ENCODE measurements at places on chromosomes 1 and 21.

DNA sequence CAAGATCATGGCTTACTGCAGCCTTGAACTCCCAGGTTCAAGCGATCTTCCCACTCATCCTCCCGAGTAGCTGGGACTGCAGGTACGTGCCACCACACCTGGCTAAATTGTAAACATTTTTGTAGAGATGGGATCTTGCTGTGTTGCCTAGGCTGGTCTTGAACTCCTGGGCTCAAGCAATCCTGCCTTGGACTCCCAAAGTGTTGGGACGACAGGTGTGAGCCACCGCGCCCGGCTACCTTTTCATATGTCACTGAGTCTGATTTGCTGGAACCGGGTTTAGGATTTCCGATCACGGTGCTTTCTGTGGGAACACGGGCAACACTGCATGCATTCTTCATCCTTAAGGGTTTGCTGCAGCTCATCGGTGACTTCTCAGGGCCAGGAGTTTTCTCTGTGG lies 32.2 kb upstream of the PCBP3 start:
- DNase-seq: no peak

DNA sequence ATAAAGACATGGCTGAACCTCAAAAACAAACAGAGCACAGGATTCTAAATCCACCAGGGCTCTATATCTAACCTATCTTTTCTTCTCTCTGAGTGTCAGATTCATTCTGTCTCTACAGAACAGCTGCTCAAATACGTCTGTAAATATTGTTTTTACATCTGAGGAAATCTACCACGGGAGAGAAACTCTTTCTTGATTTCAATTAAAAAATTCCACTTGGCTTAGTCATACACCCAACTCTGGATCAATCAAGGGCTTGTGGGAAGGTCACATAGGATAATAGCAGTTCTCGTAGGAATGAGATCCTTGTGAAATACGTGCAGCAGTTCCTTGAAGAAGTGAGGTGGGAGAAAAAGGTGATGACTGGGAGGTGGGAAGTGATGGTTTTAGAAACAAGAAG lies 1355.7 kb upstream of the ADGRL2 start:
- DNase-seq: no peak

DNA sequence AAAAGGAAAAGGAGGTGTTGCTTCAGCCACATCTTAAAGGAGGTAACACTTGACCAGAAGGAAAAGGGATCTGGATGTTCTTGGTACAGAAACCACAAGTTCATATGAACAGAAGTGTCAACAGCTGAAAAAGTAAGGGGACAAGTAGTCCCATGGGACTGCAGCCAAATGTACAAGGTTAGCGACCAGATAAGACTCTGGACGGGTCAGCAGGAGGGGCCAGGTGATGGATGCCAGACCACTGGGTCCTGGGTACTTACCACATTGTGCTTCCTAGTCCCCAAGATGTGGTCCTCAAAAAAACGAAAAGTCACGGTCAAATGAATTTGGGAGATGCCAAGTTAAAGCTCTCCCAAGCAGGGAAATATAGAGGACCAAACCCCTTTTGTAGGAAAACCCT lies 16.6 kb upstream of the BMP8A start:
- no peak for DNase-seq

DNA sequence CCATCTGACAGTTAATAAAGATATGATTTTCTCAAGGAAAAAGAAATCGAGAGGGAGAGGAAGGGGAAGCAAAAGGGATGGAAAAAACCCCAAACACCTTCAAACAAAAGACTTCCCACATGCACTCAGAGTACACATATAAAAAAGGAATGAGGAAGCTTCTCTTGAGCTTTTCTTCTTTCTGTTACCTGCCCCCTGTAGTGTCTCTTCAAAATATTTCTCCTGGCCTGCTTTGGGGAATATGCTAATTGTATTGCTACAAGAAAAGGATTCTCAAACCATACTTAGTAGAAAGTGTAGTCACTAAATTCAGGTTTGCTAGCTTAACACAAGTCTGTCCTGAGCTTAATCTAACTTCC lies 58.7 kb downstream of the KIF14 start:
- no peak for DNase-seq

DNA sequence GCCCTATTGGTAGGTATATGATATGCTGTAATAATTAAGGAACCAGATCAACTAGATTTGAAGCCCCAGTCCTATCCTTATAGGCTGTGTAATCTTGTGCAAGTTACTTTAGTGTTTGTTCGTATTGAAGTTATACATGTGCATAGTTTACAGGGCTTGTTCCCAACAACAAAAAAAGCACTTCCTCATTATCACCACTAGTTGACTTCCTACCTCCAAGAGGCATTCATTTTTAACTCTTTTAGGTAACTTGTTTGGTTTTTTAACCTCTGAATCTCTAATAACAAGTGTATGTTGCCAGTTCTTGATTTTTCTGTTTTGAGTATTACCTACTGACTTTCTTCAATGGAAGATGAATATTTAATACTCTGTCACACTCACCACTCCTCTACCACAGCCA lies 71.9 kb downstream of the ST3GAL3 start:
- DNase-seq: no peak

DNA sequence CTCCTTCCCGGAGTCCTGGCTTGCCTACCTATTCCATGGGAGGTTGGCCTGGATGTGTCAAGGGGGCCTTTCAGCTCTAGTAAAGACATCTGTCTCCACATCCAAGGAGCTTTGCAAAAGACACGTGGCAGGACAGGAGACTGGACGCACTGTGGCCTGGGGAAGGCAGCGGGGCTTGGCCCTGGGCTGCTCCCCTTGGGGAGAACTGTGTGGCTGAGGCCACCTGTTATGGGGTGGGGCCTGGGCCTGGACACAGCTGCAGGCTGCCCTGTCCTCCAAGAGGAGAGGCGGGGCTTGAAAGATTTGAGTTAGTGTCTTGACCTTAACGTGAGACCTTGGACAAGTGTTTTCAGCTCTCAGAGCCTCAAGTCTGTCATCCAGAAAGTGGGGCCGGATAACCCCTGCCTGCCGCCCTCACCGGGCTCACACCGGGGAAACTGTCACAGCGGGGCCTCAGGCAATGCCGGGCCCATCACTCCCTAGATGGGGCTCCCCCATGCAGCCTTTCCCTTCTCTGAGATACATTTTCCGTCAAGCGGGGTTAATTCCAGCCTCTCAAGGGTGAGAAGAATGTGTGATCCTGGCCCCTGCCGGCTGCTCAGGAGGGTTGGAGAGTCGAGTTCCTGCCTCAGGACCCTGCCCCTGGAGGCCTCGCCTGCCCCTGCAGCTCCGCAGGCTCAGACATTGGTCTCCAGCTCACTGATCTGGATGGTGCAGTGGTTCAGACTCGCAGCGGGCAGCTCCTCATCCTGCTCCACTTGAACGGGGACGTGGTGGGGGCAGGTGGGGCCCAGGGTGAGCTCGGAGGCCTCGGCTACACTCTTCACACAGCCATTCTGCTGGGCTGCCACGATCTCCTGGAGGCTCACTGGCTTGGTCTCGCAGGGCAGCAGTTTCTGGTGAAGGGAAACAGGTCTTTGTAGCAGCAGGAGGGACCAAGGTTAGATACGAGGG lies 25.6 kb downstream of the PODN start:
- no peak for DNase-seq

DNA sequence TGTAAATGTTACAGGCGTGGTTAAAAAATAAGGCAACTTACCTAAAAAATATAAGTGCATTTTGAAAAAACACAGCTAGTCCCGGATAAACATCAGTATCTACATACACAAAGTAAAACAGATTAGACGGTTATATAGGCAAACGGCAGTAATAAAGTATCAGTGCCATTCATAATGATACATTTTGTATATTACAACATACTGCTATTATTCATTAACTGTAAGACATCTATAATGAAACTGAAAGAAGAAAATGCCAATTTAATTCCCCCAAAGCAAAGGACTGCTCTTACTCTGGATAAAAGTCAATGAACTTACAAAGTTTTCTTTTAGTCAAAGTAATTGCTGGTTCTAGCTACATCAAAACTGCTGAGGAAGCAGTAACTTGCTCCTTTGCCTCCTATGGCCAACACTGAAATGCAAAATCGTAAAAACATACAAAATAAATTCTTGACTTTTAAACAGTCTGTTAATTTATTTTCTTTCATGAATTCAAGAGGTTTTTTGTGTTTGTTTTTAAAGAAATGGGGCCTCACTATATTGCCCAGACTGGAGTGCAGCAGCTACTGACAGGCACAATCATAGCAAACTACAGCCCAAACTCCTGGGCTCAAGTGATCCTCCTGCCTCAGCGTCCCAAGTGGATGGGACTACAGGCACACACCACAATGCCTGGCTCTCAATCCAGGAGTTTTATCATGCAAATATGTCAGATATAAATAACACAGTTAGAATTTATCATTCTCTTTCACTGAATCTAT lies 23.9 kb downstream of the TMEM50B start:
- no peak for DNase-seq

- DNase-seq: peak; percentile 76
Observed at GRCh38 chr1:160078512-160079195, 2.7 kb upstream of the KCNJ9 start.

- DNase-seq: no peak
Observed at GRCh38 chr1:9260059-9260766, 25.6 kb downstream of the H6PD start.

DNA sequence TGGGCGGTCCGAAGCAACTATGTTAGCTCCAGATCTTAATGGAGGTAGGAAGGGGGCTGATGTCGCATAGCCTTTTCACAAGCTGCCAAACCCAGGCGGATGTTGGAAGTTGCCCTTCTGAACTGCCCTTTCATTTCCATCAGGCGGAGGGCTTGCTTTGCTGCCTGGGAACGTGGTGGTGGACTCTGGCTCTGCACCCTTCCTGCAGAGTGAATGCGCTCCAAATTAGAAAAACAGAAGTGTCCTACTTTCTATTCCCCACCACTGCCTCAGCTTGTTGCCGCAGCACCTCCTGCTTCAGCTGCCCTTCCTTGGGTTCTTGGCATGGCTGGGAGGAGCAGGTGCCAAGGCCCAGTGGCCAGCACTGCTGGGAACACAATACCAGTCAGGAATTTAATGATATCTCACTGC lies 60.6 kb downstream of the AK4 start:
- DNase-seq: no peak

GRCh38 chr21:41135746-41136145 lies 32.2 kb upstream of the BACE2 start:
- no peak for DNase-seq

DNA sequence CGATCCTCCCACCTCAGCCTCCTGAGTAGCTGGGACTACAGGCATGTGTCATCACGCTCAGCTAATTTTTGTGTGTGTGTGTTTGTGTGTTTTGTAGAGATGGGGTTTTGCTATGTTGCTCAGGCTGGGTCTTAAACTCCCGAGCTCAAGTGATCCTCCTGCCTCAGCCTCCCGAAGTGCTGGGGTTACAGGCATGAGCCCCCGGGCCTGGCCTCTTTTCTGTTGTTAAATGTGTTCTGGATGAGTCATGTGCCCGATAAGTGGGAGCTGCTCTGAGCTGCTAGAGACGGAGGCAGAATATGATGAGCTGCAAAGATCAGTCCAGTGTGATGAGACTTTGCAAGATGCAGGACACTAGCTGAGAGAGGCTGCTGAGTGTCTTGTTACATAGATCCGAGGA lies 75.5 kb downstream of the VPS13D start:
- DNase-seq: no peak

DNA sequence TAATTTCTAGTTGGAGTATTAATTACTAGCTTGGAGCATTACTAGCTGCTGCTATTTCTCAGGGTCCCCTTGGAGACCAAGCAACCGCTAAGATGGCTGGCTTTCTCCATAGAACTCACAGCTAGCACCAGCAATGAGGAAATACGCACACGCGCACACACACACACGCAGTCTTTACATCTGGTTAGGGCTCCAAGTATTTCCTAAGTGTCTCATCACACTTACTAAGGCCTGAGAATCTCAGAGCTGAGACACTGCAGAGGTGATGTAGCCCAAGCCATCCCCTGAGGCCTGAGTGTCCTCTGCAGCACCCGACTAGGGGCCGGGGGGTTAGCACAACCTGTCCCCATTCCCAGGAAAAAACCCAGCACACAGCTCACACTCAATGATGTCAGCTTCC lies 42.5 kb downstream of the ITPKB start:
- DNase-seq: no peak

- DNase-seq: no peak
Observed at GRCh38 chr1:16296643-16297042, 55.6 kb downstream of the FBXO42 start.

- peak; percentile 87 for DNase-seq
Observed at GRCh38 chr1:112718691-112719418, 3.7 kb upstream of the PPM1J start.

- no peak for DNase-seq
Observed at GRCh38 chr1:65558215-65558614, 137.7 kb downstream of the LEPR start.

- no peak for DNase-seq
Observed at GRCh38 chr1:197339106-197340060, 71.3 kb downstream of the CRB1 start.

GRCh38 chr1:201253411-201253810 lies 29.9 kb upstream of the PKP1 start:
- DNase-seq: no peak

GRCh38 chr21:44455524-44456213 lies 359 bp downstream of the LRRC3 start:
- peak; percentile 42 for DNase-seq

DNA sequence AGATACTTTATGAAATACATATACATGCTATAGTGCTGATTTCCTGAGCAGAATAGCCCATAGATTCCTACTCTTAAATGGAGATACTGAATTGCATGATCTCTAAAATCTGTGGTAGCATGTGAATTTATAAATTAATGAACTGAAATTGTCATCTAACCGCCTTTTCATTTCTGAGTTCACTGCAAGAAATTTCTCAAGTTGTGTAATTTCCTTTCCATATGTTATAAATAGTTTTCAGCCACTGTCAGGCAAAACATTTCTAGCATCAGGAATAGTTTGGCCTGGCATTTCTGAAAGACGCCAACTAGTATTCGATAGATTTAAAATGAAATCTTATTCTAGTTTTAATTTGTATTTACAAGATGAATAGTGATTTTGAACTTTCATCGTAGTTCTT lies 310.1 kb downstream of the USH2A start:
- DNase-seq: no peak

DNA sequence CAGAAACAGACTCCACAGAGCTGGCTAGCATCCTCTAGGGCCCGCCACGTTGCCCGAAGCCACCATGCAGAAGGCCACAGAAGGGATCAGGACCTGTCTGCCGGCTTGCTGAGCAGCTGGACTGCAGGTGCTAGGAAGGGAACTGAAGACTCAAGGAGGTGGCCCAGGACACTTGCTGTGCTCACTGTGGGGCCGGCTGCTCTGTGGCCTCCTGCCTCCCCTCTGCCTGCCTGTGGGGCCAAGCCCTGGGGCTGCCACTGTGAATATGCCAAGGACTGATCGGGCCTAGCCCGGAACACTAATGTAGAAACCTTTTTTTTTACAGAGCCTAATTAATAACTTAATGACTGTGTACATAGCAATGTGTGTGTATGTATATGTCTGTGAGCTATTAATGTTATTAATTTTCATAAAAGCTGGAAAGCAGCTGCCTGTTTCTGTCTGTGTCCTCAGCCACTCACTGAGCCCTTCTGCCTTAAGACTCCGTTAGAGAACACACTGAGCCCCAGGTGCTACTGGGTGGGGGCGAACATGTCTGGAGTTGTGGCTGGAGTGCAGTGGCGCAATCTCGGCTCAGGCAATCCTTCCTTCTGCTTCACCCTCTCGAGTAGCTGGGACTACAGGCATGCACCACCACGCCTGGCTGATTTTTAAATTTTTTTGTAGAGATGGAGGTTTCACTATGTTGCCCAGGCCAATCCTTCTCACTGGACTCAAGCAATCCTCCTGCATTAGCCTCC lies 14.8 kb downstream of the MFSD2A start:
- DNase-seq: no peak

GRCh38 chr1:57637155-57637554 lies 213.3 kb upstream of the DAB1 start:
- DNase-seq: no peak

Data from stimulated activated naive CD8-positive, alpha-beta T cell treated with anti-CD3 and anti-CD28 coated beads, Interleukin-15, Interleukin-2, amounts not matched to agents 100 U/mL and 50 U/mL, for 24 hours (primary cell).